Activated CD4-positive, alpha-beta T cell treated with anti-CD3 and anti-CD28 coated beads for 24 hours (primary cell): ENCODE measurements at places on chromosomes 4 and X.

DNA sequence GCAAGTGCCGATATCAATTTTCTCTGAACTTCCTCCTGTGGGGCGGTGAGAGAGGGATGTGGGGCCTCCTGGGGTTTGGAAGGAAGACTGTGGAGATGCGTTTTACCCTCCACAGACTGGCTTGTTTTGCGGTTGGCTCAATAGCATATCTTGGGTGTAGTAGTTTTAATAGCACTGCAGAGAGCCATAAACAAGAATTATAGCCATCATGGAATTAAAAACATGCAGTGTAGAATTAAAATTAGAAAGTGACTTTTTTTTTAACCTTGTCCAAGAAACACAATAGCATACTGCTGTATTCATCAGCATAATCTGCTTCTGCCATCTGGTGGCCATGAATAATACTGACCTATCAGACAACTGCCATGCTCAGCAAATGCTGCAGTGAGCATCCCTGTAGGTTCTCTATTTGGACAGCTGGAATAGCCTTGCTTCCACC lies 47.3 kb upstream of the SCML1 start:
- no peak for DNase-seq

GRCh38 chrX:130770615-130771014 lies 132.4 kb downstream of the ENOX2 start:
- DNase-seq, result no peak

GRCh38 chr4:4778554-4778953 lies 80.9 kb upstream of the MSX1 start:
- DNase-seq, result no peak

- no peak for DNase-seq
Observed at GRCh38 chrX:112368371-112368770, 285.8 kb upstream of the TRPC5 start.

DNA sequence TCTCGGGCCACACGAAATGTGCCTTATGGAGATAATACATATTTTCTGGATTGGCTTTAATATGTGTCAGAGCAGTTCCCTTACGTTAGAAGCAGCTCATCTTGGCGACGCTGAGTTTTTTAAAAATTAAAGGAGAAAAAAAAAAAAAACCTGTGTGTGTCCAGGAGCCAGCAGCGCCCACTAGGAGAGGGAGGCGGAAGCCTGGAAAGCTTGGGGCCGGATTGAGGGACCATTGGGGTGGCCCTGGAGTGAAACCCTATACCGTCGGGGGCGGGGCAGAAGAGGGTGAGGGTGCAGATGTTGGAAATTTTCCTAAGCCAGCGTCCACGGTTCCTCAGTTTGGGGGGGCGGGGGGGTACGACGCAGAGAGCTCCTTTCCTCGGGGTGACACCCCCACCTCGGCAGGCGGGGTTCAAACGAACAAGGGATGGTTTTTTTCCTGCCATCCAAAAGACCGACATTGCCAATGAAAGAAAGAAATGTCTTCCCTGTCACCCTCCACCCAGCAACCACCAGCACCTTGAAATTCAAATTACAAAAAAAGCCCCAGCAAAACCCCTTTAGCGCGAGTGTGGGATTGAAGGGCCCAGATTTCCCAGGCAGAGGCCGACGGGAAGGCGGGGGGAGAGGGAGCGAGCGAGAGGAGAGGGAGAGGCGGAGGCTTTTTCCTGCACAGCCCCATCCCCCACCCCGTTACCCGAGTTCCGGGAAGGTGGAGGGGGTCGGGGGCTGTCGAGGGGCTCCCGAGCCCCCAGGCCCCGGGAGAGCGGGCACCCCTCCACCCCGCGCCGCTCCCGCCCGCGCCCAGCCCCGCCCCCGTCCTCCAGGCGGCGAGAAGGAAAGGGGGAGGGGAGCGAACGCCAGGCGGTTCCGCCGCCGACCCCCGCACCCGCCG lies 859 bp downstream of the SMARCA1 start:
- no peak for DNase-seq

DNA sequence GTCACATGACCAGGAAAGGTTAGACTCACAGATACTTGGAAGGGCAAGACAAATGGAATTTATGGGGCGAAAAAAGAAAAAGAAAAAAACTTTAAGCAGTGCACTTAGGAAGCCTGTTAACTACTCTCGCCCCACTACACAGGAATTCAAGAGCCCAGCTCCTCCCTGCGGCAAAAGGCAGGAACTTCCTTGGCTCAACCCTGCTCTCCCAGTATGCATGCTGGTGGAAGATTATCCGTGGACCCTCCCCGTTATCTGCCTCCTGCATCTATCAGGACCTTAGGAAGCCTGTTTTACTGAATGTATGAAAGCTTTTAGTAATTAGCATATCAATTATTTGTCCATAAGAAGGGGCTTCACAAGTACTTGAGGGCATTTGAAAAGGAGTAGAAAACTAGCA lies 40.1 kb upstream of the RPA4 start:
- no peak for DNase-seq

DNA sequence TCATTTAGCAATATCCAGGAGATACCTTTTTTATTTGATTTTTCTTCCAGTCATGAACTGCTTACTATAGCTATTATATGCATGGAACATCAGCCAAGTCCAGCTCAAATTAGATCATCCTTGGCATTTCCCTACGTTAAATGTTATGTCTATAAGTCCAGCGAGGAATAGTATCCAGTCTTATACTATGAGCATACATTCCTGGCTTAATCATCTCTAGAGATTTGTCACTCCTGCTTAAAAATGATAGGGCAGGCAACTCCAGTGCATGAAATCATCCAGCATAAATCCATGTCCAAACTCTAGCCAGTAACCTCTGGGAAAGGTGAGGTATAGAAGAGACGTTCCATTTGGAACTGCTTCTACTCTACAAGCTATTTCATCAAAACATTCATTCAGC lies 126.7 kb upstream of the VCX2 start:
- no peak for DNase-seq
